ENCODE measurements at places on chromosomes 7 and 10.
A peak's percentile ranks its signal among the peaks of the same experiment; 100 is the strongest.

DNA sequence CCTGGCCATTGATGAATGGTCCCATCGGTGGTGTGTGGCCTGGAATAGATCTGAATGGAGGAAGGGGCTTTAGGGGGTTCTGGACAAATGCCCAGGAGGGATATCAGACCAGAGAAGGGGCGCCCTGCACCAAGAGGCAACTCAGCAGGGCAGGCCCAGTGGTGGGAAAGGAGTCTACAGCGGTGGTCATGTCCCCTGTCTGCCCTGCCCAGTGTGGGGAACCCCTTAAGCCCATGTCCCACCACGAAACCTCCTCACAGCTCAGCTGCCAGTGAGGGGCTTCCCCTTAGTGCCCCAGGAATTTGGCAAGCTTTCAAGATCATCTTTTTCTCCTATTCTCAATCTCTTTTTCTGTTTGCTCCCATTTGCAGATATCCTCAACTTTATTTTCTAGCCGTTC is 14.1 kb upstream of the CCSER2 start:
- no peak for DNase-seq

GRCh38 chr7:135169141-135169963 is 1.2 kb downstream of the CYREN start:
- DNase-seq, result no peak

DNA sequence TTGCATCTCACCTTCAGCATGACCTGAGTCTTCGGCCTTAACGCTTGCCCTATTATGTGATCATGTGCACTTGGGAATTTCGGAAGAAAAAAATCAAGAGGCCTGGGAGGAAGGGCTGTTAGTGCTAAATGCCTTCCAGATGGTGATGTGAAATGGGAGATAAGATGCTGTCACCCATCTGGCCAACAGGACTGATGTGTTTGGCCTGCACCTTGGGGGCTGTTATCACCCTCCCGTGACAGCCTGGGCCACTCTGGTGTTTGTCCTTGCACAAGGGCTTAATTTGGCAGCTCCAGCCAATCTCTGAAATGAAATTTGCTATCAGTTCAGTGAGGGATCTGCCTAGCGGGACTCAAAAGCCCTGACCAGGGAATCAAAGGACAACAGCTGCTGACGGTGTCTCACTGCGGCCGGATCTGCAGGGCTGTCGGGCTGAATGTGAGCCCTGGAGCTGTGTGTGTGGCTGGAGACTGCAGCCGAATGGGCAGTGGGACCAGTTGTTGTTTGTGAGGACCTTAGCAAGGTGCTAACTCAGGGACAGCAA is 131.4 kb upstream of the BTBD16 start:
- DNase-seq, result no peak

- no peak for DNase-seq
Measured at GRCh38 chr10:8183241-8183704, 128.8 kb downstream of the GATA3 start.

DNA sequence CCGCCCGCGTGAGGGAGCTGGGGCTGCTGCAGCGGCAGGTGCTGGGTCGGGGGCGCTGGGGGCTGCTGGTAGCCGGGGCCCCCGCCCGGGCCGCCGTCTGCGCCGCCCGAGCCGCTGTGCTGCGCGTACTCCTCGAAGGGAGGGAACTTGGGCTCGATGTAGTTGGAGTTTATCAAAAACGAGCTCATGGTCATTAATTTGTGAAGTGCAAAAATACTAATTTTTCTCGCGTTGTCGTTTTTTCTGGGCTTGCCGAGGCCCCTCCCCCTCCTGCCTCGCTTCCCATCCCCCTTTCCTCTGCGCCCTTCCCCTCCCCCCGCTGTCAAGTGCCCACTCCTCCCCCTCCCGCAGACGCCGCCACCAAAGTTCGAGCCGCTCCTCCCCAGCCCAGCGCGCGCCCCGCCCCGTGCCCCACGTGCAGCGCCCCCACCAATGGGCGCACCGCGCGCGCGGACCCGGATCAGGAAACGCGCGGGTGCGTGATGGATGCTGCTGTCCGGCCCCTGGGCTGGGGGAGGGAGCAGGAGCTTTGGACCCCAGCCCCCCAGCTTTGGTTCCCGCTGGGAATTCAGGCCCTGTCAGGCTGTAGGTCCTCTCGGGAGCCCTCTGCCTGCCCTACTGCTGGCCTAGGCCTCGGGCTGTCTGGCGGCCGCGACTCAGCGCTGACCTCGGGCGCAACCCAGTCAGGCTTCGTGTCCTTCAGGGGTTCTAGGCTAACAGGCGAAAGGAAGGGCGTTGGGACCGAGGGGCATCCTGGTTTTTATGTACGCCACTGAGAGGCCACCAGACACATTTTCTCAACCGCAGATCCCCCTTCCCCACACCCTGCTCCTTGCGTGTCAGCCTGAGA is at the start of gene HOXA4:
TSS of gene HOXA4 (minus strand) at position 218 of the 850 bp plus-strand sequence. CDS start at position 194, 24 bp downstream.
- DNase-seq, result peak; percentile 96

DNA sequence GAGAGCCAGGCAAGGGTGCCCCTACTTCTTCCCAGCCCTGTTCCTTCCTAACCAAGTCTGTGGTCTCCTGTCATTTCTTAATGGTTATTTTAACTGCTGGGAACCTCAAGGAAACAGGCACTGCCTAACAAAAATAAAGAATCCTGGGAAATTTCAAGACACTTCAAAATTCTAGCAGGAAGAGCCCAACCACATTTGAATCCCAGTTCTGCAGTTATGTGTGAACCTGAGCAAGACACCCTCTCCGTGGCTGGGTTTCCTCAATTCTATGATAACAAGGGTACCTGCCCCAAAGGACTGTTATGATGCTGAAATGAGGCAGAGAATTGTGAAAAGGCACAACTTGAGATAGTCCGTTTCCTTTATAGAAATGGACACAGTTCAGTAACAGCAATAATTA is 36.2 kb upstream of the DUSP5 start:
- DNase-seq, result no peak

- DNase-seq, result no peak
Measured at GRCh38 chr10:4034907-4035598, 250.0 kb upstream of the KLF6 start.

- DNase-seq, result no peak
Measured at GRCh38 chr10:404991-405390, 269.7 kb downstream of the ZMYND11 start.

DNA sequence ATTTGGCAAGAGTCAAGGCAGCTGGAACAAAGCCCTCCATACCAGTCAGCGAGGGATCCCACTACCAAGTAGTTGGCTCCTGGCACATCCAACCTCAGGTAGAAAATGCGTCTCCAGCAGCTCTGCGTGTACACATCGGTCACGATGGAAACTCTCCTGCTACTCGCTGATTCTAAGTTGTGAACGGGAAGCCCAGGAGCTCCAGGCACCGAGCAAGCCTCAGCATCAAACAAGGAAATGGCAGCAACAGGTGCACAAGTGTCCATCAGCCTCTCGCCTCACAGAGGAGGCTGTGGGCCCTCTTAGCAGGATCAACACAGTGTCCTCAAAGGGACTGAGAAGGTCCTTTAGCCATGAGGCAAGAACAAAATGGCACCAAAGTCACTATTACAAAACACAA is 127.0 kb downstream of the TCERG1L start:
- DNase-seq, result no peak

DNA sequence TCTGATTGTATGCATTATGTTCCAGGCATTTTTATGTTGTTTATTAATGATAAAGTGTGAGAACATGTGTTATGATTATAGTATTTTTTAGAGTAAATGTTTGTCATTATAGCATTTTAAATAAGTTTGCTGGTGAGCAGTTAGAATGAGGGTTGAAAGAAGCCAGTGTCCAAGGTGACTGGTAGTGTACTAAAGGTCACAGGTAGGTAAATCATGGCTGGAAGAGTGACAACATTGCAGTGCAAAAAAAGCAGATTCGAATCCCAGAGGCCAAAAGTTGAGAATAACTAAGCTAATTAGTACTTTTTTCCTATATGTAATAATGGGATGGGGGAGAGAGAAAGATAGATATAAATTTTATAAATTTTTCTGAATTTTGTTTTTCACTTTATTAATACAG is 44.0 kb downstream of the RSBN1L start:
- no peak for DNase-seq

DNA sequence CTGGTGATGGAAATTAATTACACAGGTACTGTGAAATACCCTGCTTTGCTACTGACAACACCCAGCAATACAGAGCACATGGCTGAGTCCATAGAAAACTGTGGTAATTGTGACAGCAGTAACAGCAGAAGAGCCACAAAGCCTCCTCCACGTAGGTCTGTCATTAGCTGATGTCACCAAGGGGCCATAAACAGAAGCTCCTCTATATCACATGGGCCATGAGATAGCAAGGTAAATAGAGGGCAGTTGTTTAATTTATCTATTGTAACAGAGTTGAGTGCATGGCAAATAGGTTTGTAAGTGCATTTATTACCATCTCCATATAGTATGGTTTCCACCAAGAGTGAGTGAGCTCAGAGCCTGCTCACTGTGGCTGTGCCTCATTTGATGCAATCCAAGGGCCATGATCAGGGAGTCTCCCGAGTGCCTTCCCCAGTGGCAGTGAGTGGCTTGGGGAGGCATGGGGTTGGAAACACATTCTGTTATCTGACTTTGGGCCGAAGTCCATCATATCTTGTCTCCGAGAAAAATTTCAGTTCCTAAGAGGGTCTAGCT is 281.2 kb downstream of the SKAP2 start:
- DNase-seq, result no peak

GRCh38 chr10:52256832-52257691 is 57.0 kb upstream of the DKK1 start:
- DNase-seq, result no peak

DNA sequence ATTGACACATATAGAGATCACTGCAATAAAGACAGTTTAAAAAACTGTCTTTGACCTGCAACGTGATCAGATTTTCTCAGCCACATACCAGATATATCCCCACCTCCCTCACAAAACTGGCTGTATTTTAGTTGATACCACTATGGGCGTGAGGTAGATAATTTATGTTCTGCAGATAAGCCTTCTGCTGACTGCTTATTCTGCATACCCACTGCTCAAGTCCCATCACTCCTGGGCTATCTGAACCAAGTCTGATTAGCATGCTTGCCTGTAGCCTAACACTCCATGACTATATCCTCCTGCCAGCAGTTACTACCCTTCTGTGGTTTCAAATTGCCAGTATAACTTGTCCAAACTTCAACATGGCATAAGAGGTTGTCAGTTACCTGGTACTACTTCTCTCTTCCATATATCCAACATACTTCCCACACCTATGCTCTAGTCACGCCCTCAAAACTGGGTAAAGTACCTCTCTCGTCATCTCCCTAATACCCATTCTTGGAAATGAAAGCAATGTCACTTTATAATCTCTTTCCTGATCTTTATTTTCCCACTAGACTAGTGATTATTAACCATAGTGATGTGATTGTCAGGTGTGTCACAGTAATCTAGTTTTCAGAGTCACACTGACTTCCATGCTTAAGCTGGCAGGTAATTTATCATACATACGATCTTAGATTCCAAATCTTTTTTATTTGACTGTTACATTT is 70.7 kb downstream of the MALSU1 start:
- no peak for DNase-seq

GRCh38 chr10:114911052-114911711 is 26.8 kb upstream of the TRUB1 start:
- no peak for DNase-seq

DNA sequence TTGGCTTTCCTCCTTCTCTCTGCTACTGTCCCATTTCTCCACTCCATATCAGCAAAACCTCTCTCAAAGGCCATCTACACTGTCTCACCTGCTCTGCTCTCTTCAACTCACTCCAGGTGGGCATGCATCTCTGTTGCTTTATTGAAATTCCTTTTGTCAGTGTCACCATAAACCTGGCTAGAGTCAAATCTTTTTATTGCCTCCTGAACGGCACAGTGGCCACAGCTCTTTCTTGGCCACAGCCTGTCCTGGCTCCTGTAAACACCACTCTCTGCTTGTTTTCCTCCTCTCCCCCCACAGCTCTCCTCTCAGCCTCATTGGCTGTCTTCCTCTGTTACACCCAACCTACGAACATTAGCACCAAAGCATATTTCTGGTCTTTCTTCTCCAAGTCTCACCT is 31.1 kb upstream of the TMEM273 start:
- DNase-seq, result no peak

GRCh38 chr10:70328967-70329366 is 45.2 kb upstream of the NPFFR1 start:
- no peak for DNase-seq

DNA sequence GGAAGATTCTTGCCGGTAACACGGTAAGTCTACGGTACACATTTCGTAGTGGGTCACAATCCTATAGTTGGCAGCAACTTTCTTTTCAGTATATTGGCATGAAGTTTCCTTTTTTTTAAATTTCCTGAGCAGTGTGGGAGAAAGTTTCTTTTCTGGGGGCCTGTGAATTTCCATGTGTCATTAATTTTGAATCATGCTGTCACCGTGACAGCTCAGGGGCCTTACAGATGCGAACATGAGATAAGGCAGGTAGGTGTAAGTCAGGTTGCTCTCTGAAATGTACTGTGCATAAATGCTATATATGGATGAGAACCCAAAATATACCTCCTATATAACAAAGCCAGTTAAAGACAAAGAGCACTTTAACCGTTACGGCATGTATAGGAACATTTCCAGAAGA is 65.4 kb upstream of the SEM1 start:
- no peak for DNase-seq
